ENCODE measurements at places on chromosomes 4 and X.

- no peak for DNase-seq
These were observed 51.6 kb upstream of the PDLIM5 start for GRCh38 chr4:94400191-94400590.

DNA sequence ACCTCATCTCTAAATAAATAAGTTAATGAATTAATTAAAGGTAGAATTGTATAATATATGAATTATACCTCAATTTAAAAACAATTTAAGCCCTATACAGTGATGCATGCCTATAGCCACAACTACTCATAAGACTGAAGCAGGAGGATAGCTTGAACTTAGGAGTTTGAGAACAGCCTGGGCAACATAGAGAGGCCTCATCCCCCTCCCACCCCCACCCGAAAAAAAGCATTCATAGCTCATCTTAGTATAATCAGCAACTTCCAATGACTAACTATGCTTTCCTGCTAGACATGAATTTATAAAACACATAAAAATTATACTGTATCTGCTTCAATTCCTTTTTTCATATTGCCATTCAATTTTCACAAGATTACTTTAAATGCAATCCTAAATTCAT lies 1.6 kb downstream of the LRBA start:
- no peak for DNase-seq

DNA sequence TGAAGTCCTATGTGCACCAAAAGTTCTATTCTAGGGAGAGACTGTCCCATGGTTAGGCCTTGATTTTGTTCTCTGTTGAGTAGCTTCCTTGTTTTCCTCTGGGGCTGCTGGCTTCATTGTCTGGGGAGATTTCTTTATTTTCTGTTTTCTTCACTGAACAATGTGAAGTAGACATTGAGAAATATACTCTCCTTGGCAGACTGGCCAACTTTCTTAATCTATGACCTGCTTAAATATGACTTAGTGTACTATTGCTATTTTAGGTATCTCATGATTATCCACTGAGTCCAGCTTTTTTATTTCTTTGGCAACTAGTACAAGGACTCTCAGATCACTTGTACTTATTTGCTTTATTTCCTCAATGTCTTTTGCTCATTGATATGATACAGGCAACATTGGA lies 1594.6 kb downstream of the ARAP2 start:
- no peak for DNase-seq

DNA sequence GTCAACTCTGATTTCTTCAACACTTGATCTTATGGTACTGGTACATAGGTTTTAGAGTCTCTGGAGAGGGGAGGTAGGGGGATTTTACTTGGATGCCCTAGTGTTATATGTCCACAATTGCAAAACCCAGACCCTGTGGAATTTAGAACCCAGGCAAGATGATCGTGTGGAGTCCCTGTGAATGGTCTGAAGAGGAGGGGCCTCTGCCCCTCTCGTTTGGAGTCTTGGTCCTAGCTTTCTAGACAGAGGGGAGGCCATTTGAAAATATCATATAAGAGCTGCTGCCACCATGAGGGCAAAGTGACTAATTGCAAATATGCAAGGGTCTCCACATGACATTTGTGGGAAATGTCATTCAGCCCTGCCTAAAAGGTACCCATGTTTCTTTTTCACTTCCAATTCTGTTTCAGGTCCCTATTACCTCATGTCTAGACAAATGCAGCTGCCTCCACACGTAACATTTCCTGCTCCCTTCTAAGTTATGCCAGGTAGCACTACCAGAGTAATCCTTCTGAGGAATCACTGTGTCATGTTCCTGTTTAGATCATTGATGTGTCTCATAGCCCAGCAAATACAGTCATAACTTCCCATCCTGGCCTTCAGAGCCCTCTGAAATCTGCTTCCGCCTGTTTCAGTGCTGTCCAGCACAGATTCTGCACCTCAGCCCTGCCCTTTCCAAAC lies 126.8 kb downstream of the KLHL8 start:
- DNase-seq = peak; percentile 46

DNA sequence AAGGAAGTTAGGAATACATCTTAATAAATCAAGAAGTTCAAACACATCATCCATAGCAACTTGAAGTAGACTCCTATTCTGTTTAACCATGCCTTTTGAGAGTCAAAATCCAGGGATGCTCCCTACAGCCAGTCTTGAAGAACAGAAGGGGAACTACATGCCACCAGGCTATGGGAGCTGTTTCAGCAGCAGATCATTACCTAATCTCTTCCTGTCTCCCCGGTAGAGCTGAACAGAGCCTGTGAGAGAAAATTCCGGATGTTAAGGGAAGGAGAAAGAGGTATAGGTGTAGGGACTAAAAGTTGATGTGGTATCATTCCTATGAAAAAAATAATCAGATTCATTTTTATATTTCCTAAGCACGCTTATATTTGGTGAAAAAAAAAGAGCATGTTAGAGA lies 352.2 kb downstream of the SPRY1 start:
- DNase-seq = no peak

GRCh38 chr4:60463857-60464502 lies 736.1 kb upstream of the ADGRL3 start:
- DNase-seq = no peak

GRCh38 chr4:183118585-183118984 lies 19.5 kb downstream of the WWC2 start:
- no peak for DNase-seq

DNA sequence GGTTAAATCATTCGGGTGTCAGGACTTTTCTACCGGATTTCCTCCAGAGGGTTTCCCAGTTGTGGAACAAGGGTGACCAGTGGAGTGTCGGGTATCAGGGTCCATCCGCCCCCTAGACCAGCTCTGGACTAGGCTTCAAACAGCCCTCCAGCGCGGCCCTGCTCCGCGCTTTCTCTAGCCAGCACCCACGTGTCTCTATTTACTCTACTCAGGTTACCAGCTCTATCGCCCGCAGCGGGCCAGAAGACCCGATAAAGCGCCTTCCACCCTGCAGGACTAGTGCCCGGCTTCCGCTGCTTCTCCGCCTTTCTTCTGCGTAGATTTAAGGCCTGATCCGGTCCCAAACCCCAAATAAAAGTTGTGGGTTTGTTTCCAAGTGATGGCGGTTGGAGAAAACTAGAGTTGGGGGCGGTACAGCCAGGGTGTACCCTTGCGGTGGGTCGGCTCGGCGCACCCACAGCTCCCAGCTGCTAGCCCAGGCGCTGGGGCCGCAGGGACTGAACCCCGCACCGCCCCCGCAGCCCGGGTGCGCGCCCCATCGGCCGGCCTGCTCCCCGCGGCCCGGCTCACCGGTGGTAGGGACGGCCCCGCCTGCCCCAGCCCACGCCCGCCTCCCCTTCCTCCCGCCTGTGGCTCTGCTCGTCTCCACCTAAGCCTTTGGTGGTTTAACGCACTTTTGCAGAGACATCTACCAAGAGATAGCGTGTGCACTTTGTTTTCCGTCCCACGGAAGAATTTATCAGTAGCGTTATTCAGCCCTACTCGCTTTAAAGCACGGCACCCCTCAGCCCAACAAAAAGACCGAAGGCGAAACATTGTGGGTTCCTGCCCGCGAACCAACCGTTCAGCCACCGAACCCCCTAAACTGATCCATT lies 2.1 kb downstream of the LEF1 start:
- peak; percentile 70 for DNase-seq

- no peak for DNase-seq
These were observed 764.7 kb upstream of the FRG1 start for GRCh38 chr4:189176002-189176401.

GRCh38 chr4:14095831-14096230 lies 468.3 kb upstream of the BOD1L1 start:
- DNase-seq = no peak

- DNase-seq = no peak
These were observed 70.2 kb upstream of the NOCT start for GRCh38 chr4:138945401-138945800.

- DNase-seq = no peak
These were observed 35.8 kb upstream of the MMAA start for GRCh38 chr4:145583191-145584055.

GRCh38 chrX:53265771-53266574 lies 15.4 kb downstream of the IQSEC2 start:
- DNase-seq = no peak

DNA sequence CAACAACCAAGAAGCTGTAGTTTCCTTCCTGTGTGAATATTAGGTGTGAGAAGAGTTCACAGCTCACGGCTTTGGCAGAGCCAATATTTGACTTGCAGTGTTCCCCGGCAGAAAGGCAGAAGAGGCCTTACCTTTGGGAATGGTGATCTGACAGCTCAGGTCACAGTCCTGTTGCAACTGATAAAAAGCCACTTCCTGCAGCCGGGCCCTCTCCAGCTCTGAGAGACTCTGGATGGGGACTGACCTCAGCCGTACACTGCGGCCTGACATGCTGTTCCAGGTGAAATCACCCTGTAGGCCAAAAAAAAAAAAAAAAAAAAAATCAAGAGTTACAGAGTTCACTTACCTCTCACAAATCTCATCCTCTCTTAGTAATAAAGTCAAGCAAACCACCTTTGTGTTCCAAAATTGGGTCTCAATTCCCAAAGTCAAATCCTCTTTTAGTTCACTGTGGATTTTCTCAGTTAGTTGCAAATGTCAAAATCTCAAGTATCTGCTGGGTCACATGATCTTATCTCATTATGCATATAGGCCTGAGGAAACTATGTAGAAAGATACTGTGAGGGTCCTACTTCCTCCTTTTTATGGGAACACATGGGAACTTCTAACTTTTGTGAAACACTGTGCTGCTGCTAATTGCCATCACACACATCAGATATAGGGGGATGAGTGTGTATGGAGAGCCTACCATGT lies 38.6 kb upstream of the AMELX start:
- no peak for DNase-seq

DNA sequence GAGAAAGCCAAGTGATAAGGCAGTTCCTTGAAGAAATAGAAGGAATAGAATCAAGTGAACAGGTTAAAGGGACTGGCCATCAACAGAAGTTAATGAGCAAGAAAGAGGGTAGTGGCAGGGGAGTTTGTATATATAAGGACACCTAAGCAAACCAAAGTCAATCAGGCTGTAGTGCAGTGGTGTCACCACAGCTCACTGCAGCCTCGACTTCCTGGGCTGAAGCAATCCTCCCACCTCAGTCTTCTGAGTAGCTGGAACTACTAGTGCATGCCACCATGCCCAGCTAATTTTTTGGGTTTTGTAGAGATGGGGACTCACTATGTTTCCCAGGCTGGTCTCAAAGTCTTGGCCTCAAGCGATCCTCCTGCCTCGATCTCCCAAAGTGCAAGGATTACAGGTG lies 15.9 kb downstream of the ACOT9 start:
- DNase-seq = no peak

DNA sequence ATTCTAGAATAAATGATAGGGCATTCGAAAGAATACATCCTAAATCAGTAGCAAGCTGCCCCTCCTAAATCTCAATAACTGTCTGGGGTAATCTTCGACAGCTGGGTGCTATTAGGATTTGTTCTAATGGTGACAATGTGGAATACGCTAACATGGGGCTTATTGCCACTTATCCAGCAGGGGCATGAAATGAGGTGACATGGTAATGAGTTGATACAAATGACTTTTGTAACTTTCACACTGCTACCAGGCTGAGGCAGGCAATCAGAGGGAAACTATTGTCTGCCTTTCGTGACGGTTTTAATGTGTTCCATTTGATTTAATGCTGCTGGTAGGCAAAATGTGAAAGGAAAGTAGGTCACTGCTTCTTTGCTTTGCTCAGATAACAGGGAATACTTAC lies 1047.4 kb upstream of the PABPC4L start:
- no peak for DNase-seq

- DNase-seq = no peak
These were observed 71.7 kb downstream of the ABLIM2 start for GRCh38 chr4:8086783-8087445.

GRCh38 chr4:6674500-6675149 lies 19.1 kb upstream of the S100P start:
- DNase-seq = peak; percentile 75

DNA sequence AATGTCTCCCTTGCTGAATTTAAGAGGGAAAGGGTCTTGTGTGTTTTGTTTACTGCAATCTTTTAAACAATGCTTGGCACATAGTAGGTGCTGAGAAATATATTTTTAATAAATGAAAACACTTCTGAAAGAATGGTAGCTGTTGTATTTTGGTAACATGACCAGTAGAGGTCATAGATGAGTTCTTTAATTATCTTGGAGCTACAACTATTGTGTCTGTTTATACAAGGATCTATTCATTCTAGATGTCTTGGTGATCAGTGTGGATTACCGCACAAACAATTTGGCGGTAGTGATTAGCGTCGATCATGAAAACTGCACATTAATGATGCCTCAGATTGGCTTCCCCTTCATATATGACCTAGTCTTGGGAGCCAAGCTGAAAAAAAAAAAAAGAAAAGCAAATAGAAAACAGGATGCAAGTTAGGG lies 21.4 kb upstream of the SCRG1 start:
- no peak for DNase-seq

GRCh38 chr4:6465955-6466354 lies 6.5 kb downstream of the PPP2R2C start:
- no peak for DNase-seq

GRCh38 chr4:165464376-165464775 lies 85.6 kb downstream of the CPE start:
- DNase-seq = no peak

DNA sequence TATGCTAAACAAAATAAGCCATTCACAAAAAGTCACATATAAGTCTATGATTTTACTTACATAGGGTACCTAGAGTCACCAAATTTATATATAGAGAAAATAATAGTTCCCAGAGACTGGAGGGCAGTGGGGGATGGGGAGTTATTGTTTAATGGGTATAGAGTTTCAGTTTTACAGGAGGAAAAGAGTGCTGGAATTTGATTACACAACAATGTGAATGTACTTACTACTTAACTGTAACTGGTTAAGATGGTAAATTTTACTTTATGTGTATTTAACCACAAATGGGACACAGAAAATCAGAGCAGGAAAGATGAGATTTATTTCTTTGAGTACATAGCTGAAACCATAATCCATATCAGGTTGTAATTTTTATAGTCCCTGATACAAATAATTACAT lies 144.4 kb downstream of the TMA16 start:
- DNase-seq = no peak

- no peak for DNase-seq
These were observed 129.4 kb upstream of the ARSJ start for GRCh38 chr4:114108869-114109268.

DNA sequence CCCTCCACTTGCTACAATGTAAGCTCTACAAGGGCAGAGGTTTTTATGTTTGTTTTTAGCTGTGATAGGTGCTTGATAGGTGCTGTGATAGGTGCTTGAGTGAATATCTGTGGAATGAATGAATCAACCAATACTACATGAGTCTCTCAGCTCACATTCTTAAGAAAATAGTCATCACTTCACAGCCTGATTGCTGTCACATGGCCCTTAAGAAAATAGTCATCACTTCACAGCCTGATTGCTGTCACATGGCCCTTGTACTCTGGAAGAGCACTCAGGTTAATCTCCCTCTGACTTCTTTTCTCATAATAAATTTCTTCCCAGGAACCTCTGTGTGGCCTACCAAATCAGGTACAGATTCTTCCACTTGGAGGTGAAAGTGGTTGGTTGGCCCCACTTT lies 335.2 kb downstream of the TENM3 start:
- DNase-seq = no peak

GRCh38 chr4:93870876-93871458 lies 42.4 kb downstream of the ATOH1 start:
- DNase-seq = no peak
